ENCODE measurements at places on chromosomes 3 and 15.

GRCh38 chr3:133474251-133474801 is 74.5 kb downstream of the BFSP2 start:
- peak; percentile 19 for DNase-seq

DNA sequence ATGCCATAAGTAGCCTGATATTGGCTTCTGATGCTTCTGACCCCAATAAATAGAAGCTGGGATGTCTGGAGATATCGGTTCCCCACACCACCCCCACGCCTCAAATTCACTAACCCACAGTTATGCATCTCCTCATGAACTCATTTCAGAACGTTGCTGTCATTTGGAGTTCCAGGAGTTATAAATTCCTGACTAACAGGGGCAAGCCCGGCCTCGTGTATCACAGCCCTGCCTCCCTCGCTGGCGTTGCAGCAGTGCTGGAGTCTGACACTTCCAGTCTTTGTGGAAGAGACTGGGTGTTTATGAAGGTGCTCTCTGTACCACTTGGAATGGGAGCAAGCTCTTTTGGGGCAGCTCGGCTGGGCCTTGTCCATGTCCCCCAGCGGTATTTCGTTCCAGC is 101.0 kb downstream of the ANP32A start:
- DNase-seq: no peak

- no peak for DNase-seq
Measured at GRCh38 chr15:41429003-41429890, 12.4 kb downstream of the RTF1 start.

DNA sequence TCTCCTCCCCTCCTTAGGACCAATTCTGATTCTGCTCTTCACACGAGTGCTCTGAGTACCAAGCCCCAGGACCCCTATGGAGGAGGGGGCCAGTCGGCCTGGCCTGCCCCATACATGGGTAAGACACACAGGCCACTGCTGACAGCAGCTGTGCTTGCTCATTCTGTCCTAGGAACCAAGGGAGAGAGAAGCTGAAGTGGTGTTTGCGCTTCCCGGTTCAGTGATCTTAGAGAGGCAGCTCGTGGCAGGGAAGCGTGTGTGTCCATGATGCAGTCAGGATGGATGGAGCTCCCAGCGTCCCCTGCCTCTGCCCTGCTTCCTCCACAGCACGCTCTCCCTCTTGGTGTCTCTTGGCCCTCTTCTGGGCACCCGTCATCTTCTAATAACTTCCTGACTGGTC is 77.6 kb downstream of the CRTC3 start:
- no peak for DNase-seq

- DNase-seq: no peak
Measured at GRCh38 chr3:40497288-40497687, 8.6 kb upstream of the ZNF620 start.

Data from fibroblast of skin of left quadriceps (primary cell).